ENCODE measurements at places on chromosomes 6 and 20.

DNA sequence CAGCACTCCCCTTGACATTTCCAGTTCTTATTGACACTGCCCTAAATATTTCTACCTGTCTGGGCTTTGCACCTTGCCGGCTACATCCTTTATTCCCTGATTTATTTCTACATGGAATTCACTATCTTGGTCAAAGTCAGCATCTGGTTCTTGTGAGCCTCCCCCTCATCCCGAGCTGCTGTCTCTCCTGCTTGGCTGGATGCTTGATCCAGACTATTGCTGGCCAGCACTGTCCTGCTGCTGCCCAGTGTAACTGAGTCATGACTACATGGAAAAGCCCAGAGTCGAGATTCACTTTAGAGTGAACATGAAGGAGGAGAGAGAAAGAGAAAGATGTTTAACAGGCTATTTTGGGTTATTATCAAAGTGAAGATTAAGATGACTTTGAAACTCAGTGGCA is 142.2 kb downstream of the OPN5 start:
- no peak for DNase-seq

GRCh38 chr6:156789081-156789943 is 12.1 kb downstream of the ARID1B start:
- DNase-seq, result no peak

GRCh38 chr20:14374196-14374595 is 36.8 kb upstream of the FLRT3 start:
- DNase-seq, result no peak

- DNase-seq, result no peak
Measured at GRCh38 chr6:96761794-96762193, 75.5 kb downstream of the GPR63 start.

DNA sequence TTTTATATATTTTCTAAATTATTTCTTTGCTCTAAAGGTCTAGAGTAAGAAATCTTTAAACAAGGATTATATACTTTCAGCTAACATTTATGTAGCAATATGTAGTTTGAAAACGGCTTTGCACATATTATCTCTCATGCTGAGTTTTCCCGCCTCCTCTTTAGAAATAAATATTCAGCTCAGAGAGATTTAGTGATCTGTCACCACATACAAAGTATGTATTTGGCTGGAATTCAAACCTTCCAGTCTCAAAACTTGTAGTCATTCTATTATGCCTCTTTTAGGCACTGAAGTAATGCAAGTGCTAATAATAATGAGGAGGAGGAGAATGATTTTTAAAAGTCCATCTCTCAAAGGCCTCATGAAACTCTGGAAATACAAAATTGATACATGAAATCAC is 525.0 kb downstream of the GRIK2 start:
- no peak for DNase-seq

Measured in bronchial epithelial cell (primary cell).